Astrocyte of the cerebellum (primary cell): ENCODE measurements at places on chromosomes 3 and 15.

DNA sequence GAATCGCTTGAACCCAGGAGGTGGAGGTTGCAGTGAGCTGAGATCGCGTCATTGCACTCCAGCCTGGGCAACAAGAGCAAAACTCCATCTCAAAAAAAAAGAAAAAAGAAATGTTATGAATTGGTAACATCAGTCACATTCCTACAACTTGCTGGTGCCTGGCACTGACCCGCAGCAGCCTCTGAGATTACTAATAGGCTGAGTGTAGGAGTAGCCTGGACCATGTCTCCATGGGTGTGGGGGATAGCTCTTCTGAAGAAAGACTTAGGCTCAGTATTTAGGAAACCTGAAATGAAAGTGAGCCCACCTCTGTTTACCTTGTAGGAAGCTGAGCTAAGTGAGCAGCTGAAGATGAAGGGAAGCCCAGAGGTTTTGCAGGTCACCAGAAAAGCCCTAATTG lies 148.3 kb downstream of the LRRC28 start:
- DNase-seq = no peak

DNA sequence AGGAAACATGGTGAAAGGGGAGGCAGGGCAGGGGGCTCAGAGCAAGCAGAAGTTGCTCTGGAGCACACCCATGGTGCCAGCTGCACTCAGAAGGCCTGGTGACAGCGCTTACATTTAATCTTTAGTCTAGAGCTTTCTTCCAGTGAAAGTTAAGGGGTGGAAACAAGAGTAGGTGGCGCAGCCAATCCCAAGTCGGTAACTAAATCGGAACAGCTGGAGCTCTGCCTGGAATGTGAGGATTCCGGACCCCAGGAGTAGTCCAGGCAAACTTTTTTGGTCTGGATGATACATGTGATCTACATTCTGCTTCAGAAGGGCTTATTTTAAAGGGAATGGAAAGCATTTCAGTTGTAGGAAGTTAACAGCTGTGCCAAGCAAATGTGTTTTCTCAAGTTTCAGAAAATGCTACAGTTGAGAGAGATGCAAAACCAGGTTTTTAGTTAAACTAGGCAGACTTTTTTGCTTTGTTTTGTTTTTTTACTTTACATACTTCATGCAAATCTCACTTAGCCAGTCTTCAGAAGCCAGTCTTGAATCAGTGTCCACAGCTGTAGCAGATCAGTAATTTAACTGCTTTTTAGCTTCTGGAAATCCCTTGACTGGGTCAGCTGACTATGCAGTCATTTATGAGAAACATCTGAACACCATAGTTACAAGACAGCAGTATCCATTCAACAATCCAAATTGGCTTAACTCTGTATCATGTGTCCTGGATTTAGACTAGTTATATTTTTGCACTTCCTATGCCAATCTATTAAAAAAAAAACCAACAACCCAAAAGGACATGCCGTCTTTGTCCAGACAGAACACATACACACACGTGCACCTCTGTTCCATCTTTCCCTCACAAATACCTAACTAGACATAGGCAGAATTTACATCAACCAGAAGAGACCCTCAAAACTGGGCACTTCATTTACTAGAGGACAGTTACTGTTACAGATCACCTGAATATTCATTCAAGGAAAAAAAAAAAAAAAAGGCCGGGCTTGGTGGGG lies 33.2 kb downstream of the ZNF106 start:
- DNase-seq = peak; percentile 96

DNA sequence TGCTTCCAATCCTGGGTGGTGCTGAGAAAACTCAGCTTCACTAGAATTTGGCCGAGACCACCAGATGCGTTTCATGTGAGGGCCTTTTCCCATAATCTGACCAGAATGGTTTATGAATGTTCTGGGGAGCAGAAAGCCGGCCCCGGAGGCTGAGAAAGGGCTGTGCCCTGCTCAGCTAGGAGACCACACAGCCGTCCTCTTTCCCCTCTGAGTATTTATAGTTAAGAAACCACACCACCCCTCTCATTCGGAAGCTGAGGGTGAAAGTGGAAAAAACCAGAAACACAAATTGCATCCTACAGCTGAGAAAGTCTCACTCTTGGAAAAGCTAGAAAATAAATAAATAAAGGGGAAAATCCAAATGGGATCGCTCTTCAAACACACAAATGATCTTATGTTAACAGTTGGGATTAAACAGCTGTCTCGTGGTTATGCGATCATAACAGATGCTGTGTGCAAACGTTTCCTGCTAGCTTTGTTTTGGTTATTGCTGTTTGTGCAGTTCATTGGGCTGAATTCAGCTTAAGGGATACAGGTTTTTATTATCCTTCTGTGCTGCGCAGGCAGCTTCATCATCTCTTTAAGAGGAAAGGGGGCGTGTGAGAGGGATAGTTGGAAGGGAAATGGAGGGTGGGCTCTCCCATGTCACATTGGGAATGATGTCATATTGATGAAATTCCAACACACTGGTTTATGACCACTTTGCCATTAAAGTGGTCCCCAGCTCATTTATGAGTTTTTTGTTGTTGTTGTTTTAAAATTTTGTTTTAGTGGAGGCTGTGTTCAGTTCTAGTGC lies 1026.2 kb upstream of the NR2F2 start:
- no peak for DNase-seq

DNA sequence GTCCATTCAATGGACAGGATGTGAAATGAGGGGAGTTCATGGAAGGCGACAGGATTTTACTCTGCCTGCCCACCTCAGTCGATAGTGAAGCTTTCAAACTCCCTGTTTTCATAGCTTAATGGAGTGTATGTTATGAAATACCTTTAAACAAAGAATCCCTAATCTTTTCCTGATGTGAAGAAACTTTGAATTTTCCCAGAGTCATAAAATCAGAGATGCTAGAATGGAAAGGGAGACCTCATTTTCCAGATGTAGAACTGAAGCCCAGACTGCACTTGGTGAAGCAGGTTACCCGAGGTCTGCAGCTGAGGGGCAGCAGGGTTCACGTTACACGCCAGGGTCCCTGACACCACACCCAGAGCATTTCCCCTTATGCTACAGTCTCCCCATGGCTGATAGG lies 34.7 kb upstream of the LACTB start:
- DNase-seq = no peak

- DNase-seq = peak; percentile 78
Observed at GRCh38 chr3:197516517-197516889, 39.3 kb downstream of the BDH1 start.

DNA sequence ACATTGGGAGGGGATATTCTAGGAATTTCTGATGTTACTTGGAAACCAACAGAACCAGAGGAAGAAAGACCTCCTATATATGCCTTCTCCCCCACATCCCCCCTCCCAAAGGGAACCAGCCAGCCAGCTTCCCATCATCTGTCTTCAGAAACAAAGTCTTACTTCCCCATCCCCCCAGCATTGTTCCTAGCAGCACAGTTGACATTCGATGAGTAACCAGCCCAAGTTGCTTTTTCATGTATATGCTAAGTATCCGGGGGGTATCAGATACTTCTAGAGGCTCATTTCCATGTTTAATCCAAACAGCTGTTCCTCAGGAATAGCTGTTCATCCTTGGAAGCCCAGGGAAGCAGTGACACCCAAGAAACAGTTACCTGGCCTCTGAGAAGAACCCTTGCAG lies 16.0 kb downstream of the RMDN3 start:
- no peak for DNase-seq

GRCh38 chr15:39254181-39254580 lies 326.7 kb upstream of the THBS1 start:
- DNase-seq = no peak

DNA sequence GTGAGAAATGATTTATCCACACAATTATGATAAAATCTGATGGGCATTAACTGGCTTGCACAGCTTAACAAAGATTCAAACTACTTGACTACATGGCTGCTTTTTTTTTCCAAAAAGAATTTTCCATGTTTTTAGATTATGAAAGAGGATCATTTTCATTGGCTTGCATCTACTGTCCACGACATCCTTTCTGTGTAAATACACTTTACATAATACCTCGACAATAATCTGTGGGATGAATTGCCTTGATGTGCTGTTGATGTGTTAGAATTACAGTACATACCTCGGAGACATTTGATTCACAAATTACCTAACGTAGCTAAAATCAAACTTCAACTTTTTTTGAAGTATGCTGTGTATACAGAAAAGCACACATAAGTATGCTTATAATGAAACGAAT lies 104.4 kb downstream of the PPP2R3A start:
- DNase-seq = no peak

GRCh38 chr3:52062505-52062904 lies 6.1 kb upstream of the DUSP7 start:
- DNase-seq = peak; percentile 59

- DNase-seq = no peak
Observed at GRCh38 chr3:183252973-183253527, at the start of gene B3GNT5. Gene B3GNT5, plus strand, starts transcription at chr3:183253253. Its CDS starts 16,546 bp downstream, at chr3:183269799.

DNA sequence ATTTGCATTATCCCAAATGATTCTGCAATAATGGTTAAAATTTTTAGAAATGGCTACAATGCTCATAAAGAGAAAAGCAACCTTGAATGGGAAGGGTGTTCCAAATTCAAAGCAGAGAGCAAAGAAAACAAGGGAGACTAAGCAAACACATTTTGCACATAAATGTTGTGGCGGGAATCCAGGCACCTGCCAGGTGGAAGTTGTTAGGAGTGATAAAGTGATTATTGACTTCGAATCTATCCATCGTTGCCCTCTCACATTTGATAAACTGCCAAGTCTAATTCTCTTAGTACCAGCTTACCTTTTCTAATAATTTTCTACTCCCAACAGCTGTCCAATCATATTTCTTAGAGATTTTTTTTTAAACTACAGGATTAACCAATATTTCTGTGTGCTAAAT lies 244.5 kb downstream of the CACNA2D3 start:
- no peak for DNase-seq

GRCh38 chr3:88061746-88062145 lies 2.7 kb downstream of the ZNF654 start:
- DNase-seq = no peak

DNA sequence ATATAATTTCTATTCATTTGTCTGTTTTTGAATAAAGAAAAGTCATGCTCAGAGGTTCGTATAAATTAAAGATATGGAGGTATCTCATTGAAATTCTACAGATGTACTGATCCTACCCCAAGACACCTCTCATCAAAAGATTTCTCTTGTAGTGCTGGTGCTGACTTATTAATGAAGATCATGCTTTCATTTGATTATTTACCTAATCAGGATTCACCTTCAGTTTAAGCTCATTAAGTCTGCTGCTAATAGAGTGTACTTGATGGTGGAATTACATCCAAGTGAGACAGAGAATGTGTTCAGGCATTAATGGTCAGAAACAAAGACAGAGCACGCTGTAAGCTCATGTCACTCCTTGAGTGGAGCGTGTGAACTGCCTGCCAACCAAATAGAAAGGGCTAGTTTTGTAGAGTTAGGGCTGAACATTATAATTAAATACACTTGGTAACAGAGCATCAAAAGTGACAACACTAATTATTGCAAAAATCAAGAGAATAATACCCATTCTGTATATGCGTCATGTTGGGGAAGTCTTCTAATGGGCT lies 45.5 kb downstream of the KBTBD12 start:
- DNase-seq = no peak

DNA sequence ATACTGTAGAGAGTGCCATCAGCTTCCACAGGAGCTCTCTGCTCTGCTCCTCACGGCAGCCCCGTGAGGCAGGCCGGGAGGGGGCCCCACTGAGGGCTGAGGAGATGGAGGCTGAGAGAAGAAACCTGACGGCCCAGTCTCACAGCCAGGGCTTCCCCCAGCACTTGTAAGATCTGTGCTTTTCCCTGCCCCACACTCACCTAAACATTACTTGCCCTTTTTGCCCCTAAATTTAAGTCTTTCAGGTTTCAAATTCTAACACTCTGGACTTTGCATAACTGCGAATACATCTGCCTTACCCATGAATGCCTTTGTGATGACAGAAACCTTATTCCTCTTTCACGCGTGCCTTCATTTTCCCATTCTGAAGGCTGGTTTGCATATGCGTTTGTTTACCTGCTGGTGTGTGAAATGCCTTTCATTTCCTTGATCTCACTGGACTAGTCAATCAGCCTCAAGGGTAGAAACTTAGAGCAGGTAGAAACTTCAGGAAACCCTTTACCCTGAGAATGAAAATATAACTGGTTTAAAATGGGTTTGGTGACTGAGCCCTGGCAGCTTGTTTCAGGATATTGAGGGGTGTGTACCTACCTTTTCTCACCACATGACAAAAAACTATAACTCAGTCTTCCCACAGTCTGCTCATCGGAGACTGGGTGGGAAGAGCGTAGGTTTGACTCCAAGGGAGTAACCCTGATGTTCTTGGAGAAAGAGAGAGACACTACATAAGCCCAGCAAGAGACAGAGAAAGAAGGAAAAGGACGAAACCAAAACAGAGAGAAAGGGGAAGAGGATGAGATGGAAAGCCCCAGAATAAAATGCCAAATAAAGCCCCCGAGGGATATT lies 20.1 kb downstream of the SLC12A8 start:
- DNase-seq = no peak

DNA sequence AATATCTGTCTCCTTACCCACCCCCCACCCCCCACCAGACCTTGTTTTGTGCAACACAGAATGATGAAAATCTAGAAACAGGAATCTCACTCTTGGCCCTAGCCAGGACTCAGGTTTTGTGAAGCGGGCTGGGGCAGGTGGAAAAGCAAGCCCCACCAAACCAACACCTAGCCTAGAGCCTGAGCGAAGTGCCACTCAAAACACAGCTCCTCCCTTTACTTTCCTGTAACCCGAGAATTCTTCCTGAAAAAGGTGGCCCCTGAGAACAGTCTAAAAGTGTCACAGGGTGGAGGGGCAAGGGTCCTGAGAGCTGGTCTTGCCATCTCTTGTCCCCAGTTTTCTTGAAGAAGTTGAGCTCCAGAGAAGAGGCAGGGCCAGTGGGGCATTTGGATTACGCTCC lies 17.4 kb upstream of the RPUSD3 start:
- DNase-seq = no peak

- DNase-seq = no peak
Observed at GRCh38 chr3:59186725-59187124, 136.9 kb upstream of the CFAP20DC start.

DNA sequence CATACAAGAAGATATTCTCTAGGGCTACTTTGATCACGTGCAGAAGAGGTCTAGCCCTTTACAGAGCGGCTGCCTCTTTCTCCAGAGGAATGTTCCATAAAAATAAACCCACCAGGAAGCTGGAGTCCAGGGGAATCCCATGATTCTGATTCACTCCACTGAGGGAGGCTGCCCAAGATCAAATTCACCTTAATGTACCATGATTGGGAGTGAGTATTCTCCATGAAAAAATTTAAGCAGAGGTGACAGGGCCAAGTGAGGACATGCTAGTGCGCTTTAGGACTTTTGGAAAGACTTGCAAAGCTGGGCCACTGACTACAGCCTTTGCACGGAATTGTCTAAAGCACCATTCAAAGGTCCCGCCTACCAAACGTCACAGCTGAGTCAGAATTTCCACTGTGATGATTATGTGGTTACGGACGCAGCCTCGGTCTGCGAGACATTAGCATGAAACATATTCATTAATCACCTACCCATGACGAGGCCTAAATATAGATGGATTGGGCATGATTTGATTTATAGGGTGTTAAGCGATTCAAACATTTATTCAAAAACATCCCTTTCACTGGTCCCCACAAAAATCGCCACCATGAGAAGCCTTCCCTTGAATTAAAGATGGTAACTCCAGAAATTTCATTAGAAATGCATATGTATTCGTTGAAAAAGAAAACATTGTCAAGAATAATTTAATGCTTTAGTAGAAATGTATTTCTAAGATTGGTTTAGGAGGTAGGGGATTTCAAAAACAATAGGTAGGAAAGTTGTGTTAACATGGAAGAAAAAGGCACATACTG lies 152.6 kb downstream of the GREM1 start:
- peak; percentile 97 for DNase-seq
